ENCODE measurements at places on chromosomes 13 and 19.

GRCh38 chr13:113622791-113623490 lies 35.1 kb downstream of the ATP4B start:
- no peak for DNase-seq

- DNase-seq, result no peak
Observed at GRCh38 chr19:8336072-8336569, 6.9 kb downstream of the KANK3 start.

DNA sequence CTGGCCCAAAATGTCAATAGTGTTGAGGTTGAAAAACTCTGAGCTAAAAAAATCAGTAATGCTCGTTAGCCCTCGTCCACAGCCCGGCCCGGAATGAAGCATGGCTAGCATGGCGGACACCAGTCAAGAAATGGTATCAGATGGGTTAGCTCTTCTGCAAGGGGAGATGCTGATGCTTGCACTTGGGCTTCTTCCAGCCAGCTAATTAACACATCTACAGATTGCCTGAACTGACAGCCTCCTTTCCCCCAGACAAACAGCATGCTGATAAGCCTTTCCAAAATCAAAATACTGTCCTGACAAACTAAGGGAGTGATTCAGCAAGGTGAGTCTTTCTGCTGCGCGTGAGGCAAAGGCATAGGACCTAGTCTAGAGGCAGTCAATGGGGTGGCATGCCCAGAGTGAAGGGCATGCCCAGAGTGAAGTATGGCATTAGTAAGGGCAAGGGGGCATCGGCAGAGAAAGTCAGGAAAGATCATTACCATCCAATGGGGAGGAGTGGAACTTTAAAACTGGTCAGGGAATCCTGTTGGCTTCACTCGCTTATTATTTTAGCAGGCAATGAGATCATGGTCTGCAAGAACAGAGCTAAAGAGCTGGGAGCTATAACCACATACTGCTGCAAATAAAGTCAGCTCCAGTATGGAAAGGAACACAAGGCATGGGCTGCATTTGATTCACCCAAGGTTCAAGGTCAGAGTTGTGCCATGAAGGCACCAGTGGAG lies 30.2 kb upstream of the UBE2L5 start:
- DNase-seq, result no peak

GRCh38 chr19:49655570-49656455 lies 9.8 kb downstream of the IRF3 start:
- DNase-seq, result no peak

DNA sequence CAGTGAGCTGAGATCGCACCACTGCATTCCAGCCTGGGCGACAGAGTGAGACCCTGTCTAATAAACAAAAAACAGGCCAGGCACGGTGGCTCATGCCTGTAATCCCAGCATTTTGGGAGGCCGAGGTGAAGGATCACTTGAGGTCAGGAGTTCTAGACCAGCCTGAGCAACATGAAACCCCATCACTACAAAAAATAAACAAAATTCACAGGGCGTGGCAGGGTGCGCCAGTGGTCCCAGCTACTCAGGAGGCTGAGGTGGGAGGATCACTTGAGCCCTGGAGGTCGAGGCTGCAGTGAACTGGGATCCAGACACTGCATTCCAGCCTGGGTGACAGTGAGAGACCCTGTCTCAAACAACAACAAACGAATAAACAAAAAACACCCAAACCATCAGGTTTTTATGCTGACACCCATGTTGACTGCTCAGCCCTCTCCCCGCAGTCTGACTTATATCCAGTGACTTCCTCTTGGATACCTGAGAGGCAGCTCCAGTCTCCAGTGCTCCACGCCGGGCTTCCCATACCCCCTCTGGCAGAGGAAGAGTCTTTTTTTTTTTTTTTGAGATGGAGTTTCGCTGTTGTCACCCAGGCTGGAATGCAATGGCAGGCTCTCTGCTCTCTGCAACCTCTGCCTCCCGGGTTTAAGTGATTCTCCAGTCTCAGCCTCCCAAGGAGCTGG lies 17.7 kb downstream of the WTIP start:
- DNase-seq, result no peak

GRCh38 chr19:48915757-48916156 lies 15.6 kb downstream of the NUCB1 start:
- no peak for DNase-seq

GRCh38 chr19:8403098-8403819 lies 9.8 kb upstream of the MARCHF2 start:
- DNase-seq, result no peak

Measured in activated T-helper 1 cell treated with anti-CD3 and anti-CD28 coated beads, Interleukin-2, amount 50 U/mL, for 16 hours (primary cell).